ENCODE measurements at places on chromosomes 16 and 17.

GRCh38 chr17:17362540-17362930, 59.4 kb downstream of the NT5M start:
- no peak for DNase-seq

GRCh38 chr16:85724936-85725335, 26.0 kb downstream of the C16orf74 start:
- DNase-seq = no peak

GRCh38 chr17:74213861-74214391, 555 bp downstream of the TTYH2 start:
- DNase-seq = no peak

- no peak for DNase-seq
Observed at GRCh38 chr16:3787924-3788661, 70.8 kb upstream of the TRAP1 start.

- peak; percentile 65 for DNase-seq
Observed at GRCh38 chr17:75693500-75694481, 26.7 kb downstream of the SAP30BP start.

DNA sequence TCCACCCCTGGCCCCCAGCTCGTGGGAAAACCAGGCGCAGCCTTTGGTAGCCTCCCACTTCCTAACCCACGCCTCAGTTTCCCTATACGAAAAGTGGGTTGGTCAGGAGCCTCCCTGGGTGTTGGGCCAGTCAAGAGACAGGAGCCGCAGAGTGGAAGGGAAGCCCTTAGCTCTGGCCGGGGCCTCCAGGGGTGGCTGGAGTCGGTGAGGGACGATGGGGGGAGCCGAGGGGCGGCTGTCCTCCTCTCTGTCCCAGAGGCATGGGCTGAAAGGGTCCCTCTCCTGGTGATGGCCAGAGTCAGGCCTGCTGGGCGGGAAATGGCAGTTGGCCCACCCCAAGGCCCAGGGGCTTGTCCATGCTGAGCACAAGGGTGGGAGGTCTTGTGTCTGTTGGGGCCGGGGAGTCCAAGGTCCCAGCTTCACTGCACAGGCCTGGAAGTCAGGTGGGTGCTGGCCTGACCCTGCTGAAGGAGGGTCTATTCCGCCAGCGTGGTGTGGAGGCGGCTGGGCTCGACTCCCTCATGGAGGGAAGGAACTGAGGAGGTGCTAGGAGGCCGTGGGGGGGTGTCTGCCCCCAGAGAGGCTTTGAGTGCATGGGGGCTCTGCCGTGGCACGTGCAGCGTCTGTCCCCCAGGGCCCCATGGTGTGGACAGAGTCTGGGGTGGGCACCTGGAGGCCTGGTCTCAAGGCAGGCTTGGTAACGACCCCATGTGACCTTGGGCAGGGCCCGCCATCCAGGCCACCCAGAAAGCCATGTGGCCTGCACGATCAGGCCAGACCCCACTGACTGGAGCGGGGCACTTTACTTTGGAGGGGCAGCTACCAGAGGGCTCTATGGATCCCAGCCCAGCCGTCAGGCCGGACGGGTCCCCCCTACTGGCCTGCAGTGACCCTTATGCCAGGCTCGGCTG, 1.1 kb downstream of the SLC16A3 start:
- peak; percentile 38 for DNase-seq

DNA sequence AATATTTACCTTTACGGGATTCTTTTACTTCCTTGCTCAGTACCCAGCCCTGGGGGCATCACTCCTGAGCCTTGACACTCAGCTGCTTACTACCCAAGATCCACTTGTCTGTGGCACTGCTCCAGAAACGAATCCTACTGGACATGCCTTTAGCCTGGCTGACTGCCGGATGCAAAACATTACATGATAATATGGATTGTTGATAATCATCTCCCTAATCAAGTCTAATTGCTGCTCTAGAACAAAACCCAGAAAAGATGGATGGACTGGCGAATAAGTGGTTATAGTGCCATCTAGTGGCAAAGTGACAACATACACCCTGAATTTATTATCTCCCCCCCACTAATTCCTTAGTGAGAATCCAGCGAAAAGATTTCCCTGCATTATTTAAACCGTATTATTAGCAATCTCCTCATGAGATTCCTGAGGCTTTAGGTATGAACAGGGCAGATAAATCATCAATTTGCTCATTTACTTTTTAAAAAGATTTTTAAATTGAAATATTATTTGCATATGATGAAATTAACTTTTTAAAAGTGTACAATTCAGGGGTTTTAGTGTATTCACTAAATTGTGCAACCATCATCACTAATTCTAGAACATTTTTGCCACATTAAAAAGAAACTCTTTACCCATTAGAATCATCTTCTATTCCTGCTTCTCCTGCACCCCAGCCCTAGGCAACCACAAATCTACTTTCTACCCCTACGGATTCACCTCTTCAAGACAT, 61.6 kb downstream of the RGS9 start:
- DNase-seq = peak; percentile 71

GRCh38 chr17:17153071-17153470, 53.1 kb downstream of the PLD6 start:
- no peak for DNase-seq

DNA sequence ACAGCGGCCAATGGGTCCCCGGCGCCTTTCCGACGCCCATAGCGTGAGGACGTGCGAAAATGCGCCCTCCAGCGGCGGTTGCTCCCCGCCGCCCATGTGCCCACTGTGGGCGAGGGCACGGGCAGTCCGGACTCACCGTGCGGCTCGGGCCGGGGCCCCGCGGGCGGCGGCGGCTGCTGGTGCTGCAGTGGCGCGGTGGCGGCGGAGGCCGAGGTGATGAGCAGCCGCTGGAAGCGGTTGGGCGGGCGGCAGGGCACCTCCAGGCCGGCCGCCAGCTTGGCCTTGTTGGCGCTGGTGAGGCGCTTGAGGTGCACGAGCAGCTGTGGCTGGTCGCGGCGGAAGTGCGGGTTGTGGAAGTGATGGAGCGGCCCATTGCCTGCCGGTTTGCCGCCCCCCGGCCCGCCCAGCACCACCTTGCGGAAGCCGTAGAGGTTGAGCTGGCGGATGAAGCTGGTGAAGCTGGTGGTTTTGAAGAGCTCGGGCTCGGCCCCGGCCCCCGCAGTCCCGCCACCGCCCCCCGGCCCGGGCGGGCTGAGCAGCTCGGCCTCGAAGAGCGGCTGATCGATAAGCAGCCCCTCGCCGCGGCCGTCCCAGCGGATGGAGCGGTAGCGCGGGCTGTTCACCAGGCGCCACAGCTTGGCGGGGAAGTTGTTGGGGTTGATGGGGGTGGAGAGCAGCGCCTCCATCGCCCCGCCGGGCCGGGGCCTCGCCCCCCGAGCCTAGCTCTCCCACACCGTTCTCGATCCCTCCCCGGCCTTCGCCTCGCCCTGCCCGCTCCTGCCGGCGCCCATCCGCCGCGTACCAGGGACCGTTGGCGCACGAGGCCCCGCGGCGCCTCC, at the start of gene HSF5:
Gene HSF5 (minus strand): TSS at position 820 of the 839 bp plus-strand sequence. CDS start 134 bp downstream, at position 686.
- DNase-seq = no peak

DNA sequence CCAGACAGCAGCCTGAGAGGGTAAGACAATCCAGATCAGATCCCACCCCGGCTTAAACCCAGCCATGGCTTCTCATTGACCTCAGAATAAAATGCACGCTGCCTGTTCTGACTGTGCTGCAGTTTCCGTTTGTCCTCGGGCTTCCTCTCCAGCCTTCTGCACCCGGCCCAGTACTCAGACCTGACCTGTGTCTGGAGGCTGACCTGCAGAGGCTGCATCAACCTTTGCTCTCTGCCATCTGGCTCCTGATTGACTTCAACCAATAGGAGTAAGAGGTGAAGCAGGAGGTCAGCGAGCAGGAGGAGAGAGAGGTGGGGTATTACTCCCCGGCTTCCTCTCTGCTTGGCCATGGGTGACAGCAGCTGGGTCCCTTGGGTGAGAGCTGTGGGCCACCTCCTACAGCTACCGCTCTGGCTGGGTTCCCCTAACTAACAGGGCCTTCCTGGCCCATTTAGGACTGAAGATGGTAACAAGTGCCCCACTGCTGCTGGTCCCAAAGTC, 46.7 kb downstream of the C16orf82 start:
- DNase-seq = no peak

GRCh38 chr17:58121925-58122324, 26.3 kb upstream of the OR4D1 start:
- DNase-seq = peak; percentile 20

- DNase-seq = no peak
Observed at GRCh38 chr16:26019381-26020242, 327.9 kb downstream of the HS3ST4 start.

DNA sequence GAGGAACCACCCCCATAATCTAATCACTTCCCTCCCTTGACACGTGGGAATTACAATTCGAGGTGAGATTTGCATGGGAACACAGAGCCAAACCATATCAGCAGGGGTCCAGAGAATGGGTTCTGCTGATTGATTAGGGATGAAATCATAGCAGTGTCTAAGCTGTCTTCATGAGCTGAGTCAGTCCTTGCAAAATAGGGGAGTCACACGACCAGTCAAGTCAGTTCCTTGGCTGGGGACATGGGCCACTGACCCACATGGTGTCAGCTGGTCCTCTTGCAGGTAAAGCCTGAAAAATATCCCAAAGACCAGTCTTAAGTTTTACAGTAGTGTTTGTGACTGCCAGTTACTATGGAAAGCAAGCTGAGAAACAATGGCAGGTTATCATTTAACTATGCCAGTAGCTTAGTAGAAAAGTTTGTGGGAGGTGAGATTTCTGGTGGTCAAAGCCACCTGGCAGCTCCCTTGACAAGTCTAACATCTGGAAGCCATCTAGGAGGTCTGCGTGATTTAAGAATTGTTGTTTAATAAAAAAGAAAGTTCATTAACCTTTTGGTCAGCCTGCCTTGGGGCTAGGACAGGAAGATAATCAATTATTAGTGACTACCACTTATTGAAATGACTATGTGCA, 15.7 kb upstream of the ATF7IP2 start:
- DNase-seq = no peak

GRCh38 chr16:88306411-88306810, 76.3 kb upstream of the ZNF469 start:
- DNase-seq = no peak

DNA sequence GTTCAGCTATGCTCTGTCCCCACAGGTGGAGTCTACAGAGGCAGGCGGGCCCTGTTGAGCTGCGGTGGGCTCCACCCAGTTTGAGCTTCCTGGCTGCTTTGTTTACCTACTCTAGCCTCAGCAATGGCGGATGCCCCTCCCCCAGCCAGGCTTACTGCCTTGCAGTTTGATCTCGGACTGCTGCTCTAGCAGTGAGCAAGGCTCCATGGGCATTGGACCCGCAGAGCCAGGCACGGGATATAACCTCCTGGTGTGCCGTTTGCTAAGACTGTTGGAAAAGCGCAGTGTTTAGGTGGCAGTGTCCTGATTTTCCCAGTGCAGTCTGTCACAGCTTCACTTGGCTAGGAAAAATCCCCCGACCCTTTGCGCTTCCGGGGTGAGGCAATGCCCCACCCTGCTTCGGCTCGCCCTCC, 89.1 kb downstream of the BCAS3 start:
- DNase-seq = no peak

DNA sequence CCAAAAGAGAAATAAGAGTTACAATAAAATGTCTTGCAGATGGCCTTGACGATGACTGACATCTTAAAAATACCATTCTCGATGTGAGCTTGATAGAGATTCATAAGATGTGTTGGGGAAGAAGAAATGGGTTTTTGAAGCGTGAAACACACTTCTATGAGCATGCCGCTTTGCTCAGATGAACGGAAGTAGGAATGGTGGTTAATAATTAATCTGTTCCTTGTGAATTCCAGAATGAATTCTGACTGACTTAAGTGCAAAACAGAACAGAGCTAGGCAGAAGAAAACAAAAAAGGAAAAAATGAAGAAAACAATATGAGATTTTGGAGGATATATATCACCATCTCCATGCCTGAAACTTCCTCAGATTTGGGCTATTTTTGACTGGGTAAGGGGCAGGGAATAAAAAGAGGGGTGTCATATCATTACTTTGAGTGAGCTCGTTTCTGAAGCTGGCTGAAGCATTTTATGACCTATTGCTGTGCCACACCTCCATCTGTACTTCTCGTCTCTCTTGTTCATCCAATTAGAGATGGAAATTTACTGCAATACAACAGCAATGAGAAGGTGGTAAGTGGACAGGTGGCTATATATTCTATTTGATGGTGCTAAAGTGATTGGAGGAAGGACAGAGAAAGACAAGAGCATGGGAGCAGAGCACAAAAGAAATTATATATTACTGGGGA, 1152.0 kb upstream of the CDH8 start:
- DNase-seq = no peak

- DNase-seq = no peak
Observed at GRCh38 chr16:89323120-89323960, 105.8 kb downstream of the ZNF778 start.

DNA sequence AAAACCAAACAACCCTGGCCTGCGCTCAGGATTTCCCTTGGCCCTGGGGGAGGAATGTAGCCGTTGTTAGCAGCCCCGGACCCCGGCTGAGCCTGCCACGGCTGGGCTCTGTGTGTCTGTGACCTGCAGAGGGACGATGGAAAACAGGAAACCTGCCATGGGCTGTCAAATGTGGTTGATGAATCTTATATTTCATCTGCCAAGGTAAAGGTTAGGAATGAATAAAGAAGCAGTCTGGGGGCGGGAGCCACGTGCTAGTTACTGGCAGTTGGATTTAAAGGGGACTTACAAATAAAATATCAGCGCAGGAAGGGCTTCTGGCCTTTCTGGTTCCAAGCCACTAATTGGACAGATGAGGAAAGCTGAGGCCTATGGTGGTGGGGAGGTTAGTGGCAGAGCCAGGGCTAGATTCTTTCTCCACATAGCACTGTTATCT, at the start of gene KRT23:
Gene KRT23 (minus strand): TSS at position 263 of the 436 bp plus-strand sequence. CDS start 1,043 bp downstream, outside the sequence.
- DNase-seq = no peak

DNA sequence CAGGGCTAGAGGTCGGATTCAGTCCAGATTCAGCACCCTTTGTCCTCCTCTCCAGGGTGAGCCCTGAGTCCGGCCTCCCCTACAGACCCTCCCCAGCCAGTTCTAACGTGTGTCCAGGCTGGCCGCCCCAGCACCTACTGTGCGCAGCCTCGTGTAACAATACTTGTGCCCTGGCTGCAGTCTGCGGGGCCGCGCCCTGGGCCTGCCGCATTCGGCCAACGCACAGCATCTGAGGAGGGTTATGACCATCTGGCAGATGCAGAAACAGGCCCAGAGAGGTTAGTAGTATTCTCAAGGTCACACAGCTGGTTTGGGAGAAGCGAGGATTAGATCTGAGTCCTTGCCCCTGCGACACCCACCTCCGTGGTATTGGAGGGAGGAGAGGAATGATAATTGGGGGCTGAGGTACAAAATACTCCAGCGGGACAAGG, 968 bp downstream of the RIPOR1 start:
- DNase-seq = no peak

Data from AG08396 (cell line).